ENCODE measurements at places on chromosomes 4 and X.

DNA sequence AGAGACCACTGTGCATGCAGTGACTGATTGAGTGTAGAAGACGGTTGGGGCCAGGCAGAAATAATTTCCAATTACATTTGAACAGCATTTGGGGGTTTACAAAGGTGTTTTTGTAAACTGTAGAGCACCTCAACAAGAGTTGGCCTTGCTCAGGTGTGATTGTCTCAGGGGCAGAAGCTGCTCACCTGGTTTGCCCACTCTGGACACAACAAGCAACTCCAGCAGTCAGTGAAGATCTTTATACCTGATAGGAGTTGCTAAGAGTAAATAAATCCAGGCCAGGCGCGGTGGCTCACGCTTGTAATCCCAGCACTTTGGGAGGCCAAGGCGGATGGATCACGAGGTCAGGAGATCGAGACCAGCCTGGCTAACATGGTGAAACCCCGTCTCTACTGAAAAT, 221.3 kb downstream of the RAB28 start:
- DNase-seq: no peak

DNA sequence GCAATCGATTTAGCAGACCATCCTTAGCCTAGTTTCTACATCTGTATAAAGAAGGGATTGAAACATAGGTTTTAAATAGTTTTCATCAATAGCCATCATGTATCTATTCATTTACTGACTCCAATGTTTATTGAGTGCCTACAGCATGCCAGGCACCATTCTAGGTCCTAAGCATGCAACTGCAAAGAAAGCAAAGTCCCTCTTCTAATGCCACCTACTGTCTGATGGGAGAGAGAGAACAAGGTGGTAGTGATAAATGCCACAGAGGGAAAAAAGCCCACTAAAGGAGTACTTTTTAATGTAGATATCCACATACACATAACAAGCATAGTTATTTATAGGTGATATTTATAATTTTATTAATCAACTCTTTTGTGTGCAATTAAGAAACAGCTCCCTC, 67.6 kb upstream of the PPARGC1A start:
- no peak for DNase-seq

DNA sequence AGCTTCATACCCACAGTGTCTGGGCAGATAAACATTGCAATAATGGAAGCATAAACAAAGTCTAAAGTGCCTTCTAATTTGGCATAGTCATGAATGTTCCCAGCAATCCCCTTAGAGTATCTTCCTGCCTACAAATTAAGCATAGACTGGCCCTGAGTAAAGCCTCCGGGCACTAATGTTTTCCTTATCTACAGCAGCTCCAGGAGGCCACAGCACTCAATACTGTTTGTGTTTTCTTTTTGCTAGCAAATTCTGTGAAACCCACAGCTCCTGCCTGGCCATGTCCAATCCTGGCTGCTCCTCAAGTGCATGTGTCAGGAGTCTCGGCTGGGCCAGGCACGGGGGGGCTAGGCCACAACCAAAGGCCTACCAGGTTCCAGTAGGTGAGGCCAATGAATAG, 102.7 kb upstream of the TBC1D9 start:
- DNase-seq: no peak

- no peak for DNase-seq
Observed at GRCh38 chr4:173247321-173247720, 78.7 kb downstream of the GALNT7 start.

DNA sequence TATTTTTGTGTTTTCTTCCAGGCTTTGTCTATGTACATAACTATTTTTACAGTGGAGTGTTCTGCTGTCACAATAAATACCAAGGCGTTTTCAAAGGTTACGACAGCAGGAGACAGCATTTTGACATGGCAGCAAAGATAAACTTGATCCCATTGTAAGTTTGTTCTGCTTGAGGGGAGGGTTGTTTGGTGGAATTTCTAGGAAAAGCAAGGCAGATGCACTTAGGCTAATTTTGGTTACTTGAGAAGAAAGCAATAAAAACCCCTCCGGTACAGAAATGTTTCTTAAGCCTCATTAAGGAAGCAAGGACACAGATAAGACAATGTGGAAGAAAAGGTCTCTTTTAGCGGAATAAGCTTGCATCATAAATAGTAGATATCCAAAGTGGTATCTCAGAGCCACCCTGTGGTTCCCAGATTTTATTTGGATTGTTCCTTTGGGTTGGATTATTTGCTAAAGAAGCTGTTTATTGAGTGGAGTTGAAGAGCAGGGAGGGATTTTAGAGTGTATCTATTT, 54.3 kb downstream of the CLCN5 start:
- DNase-seq: no peak

DNA sequence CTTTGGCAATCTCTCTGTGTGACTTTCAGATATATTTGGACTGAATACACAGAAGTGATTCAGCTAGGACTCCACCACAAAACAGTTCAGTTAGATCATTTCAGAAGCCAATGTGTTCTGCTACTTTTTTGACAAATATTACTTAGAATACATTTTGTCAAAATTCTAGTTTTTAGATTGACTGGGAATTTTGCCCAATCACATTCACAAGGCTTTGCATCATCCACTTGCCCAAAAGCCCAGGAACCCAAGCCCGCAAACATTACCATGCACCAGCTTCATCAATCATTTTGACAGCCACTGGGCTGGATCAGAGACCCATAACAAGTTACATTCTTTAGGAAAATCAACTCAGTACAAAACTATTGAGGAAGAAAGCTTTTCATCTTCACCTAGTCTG, 256.6 kb upstream of the NDST3 start:
- no peak for DNase-seq

DNA sequence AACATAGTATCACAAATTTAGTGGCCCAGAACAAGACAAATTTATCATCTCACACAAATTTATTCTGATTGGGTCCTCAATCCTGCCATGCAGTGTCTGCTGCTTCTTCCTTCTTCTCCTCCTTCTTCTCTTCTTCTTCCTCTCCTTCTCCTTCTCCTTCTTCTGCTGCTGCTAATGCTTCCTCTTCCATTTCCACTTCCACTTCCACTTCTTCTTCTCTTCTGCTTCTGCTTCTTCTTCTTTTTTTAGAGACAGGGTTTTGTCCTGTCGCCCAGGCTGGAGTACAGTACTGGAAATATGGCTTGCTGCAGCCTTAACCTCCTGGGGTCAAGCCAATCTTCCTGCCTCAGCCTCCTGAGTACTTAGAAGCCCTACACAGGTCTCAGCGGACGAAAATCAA, 37.5 kb downstream of the FGFBP1 start:
- DNase-seq: no peak

DNA sequence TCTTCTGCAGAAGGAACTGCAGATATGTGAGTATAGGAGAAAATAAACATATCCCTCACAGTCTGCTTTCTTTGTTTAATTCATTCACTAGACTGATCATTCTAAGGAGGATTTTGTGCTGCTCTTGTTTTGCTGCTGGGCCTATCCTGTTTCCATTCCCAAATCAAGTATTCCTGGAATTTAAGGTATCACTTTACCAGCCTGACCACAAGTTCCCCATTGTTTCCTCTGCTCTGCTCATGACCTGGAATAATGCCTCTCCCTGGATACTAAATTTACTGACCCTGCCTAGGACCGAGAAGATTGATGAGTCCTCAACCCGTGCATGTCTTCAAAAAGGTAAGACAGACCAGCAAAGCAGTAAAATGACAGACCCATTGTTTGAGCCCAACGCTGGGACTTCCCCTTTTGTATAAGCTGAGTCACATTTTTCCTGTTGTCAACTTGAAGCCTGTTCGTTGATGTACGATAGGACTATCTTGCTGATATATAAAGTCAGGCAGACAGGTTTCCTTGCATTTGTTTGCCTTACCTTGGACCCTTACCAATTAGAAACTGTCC, 85.5 kb upstream of the TET2 start:
- DNase-seq: peak; percentile 11

GRCh38 chr4:119139822-119140252, 4.2 kb downstream of the MYOZ2 start:
- DNase-seq: no peak

DNA sequence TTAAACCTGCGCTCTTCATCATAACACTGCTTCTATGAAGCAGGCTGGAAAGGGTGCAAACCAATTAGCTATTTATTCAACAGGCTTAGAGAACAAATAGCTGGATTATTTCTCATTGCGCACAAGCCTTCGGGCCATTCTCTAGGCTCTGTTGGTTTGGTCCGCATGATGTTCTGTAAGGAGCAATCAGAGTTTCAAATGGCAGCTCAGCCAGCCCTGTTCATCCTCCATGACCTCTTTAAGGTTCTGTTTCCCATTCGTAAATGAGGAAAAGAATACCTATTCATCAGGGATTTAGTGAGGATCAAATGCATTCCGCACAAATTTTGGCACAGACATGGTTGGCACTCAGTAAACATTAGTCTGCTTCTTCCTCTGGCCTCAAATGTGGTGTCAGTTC, 15.5 kb upstream of the GPM6A start:
- DNase-seq: no peak

- DNase-seq: no peak
Observed at GRCh38 chrX:135520022-135520552, 373 bp upstream of the INTS6L start.

DNA sequence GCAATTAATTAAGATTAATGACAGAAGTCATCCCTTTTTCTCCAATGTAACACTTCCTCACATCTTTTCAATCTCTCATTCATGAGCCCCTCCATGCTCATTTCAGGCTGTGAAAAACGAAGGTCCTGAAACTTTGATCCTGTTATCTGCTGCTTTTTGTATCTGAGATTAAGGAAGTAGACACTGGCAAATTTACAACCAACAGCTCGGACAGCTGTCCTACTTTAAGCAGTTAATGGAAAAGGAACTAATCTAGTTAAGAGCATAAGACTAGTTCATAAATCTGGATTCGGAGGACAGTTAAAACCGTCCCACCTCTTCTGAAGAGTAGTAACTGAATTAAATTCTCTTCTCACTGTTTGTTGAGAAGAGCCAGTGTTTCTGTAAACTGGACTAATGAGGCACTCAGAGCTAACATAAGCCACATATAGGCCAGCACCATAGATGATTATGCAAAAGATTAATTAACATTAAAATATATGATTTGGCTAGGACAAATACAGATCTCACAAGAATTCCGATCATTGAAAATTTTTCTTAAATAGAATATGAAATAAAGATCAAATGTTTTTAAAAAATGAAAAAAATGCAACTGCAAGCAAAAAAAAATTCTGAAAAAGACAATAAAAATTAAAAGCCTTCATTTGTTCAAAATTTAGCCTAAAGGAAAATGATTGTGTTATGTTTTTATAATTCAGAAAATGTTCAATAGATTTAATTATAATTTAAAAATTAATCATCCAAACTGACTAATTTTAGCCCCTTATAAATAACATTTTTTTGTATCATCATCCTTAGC, 114.4 kb downstream of the ANTXR2 start:
- no peak for DNase-seq

DNA sequence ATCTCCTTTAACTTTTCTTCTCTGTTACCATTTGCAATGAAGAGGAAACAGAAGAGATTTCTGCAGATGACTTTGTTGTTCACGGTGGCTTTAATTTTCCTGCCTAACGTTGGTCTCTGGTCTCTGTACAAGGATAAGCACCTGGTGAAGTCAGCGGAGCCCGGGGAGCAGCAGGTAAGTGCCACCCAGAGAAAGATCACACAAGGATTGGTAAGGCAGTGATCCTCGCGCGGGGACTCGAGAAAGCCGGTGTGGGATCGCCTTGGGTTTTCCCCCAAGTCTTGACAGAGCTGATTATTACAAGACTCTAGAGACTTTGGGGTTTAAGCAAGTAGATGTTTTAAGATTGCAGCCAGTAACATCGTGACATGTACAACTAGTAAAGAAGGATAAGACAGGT, 1.3 kb downstream of the GALNTL6 start:
- no peak for DNase-seq

- no peak for DNase-seq
Observed at GRCh38 chrX:39938466-39938865, 159.3 kb downstream of the BCOR start.

DNA sequence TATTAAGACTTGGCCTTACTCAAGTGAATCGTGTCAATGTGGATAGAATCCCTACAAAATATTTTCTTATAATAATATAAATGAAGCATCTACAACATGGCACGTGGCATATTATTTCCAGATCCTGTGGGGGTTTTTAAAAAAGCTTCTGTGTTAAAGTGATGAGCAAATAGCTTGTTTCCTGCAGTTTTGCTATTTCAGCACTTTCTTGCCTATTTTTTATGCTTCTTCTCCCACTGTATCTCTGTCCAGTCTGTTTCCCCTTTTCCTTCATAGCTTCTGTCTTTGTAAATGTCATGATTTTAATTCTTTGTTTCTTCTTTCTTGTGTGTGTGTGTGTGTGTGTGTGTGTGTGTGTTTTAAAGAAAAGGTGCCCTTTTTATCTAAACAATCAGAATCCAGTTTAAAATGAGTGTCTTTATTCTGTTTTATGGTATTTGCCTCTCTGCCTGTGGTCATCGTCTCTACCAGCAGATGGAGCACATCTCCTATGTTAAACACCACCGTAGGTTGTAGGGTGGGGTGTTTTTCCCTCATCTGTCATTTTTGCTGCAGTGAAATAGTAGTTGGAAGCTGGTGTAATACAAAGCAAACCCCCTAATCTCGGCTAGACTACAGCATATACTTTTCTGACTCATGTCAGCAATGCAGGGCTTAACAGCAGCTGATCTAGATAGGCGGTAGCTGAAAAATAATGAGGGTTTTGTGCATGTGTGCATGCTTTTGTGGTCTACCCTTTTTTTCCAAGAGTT, 33.1 kb downstream of the FTHL17 start:
- DNase-seq: no peak

- DNase-seq: no peak
Observed at GRCh38 chr4:54855191-54855854, 197.6 kb downstream of the KIT start.

- DNase-seq: no peak
Observed at GRCh38 chr4:115396034-115396433, 282.6 kb upstream of the NDST4 start.

GRCh38 chrX:329291-329910, 10.8 kb upstream of the GTPBP6 start:
- no peak for DNase-seq

DNA sequence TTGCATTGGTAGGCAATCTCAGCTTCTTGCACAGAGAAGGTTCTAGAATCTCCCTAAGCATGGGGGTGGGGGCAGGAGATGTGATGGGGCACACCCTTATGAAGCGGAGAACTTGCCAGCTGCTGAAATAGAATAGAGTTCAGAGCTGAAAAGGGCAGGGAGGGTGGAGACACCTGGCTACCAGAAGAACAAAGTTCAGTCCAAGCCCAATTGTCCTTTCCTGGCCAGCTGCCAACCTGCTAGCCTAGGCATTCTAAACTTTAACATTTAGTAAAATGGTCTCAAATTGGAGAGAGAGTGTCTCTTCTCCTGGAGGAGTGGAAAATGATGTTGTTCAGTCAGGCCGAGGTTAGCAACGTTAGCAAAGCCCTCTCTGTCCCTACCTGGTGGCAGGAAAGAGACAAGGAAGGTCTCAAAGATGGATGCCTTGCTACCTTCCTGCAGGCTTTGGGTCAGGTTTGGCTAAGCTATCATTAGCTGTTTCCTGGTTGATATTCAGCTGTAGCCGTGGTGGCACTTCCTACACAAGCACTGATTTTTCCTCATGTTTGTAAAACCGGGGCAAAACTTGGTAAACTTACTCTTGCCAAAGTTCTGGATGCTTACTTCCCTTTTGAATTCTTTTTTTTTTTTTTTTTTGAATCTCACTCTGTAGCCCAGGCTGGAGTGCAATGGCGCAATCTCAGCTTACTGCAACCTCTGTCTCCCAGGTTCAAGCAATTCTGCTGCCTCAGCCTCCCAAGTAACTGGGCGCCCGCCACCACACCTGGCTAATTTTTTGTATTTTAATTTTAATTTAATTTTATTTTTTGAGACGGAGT, 34.7 kb upstream of the NYX start:
- no peak for DNase-seq
